ENCODE measurements at places on chromosomes 2 and 18.

- no peak for DNase-seq
These were observed 21.2 kb downstream of the FOSL2 start for GRCh38 chr2:28413899-28414295.

DNA sequence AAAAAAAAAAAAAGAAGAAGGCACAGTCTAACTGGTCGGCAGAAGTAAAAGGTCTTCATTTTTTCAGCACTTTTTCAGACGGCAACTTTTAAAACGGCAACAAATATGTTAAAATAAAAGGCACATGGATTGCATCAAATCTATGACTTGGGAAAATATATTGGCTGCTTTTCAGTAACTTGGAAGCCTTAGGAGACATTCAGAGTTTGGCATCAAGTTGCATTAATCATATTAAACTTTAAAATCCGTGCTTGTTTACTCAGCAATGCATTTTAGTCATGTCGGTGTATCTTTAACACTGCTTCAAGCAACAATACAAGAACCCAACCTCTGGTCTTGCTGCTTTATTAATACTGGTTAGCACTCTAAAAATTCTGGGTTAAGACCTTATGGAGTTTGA is 111.1 kb downstream of the MEP1B start:
- no peak for DNase-seq

- DNase-seq = no peak
These were observed 14.1 kb downstream of the CRIM1 start for GRCh38 chr2:36369716-36370115.

GRCh38 chr2:190468814-190469569 is 60.8 kb downstream of the MFSD6 start:
- DNase-seq = no peak

DNA sequence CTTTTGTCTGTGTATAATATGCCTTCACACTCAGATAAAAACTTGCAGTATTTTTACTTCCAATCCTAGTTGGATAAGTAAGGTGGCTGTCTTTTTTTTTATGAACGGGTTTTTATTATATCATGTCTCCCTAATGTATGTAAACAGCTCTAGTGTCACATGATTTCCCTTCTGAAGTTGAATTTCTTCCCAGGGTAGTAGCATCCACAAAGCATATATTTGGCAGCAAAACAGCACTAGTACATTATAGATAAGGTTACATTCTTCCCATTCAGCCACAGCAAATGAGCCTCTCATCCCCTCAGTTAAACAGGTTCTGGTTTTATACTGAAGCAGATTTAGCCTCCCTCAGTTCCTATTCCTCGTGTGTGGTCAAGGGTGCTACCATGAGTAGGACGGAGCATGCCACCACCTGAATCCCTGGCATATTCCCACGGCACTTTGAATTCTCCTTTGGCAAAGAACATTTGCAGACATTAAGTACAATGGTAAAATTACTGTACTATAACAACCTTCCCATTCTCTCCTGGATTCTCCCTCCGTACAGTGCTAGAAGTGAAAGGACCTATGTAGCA is 15.4 kb upstream of the DTNA start:
- DNase-seq = no peak

DNA sequence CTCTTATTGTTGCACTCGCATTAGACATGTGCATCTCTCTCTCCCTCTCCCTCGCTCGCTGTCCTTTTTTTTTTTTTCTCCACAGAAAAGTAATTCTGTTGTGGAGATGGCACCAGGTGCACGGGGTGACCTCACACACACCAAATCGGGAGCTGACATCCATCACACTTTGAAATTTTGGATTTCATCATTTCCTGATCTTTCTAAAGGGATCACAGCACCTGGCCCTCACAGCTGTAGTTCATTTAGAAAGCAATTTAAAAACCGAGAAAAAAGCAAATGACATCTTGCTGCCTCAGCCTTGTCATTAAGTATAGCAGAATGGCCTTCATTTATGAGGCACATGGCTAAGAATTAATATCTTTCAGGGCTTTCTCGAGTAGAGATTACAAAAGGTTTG is 717.2 kb downstream of the RNF144A start:
- no peak for DNase-seq

- no peak for DNase-seq
These were observed 23.3 kb downstream of the MRO start for GRCh38 chr18:50796495-50796894.

DNA sequence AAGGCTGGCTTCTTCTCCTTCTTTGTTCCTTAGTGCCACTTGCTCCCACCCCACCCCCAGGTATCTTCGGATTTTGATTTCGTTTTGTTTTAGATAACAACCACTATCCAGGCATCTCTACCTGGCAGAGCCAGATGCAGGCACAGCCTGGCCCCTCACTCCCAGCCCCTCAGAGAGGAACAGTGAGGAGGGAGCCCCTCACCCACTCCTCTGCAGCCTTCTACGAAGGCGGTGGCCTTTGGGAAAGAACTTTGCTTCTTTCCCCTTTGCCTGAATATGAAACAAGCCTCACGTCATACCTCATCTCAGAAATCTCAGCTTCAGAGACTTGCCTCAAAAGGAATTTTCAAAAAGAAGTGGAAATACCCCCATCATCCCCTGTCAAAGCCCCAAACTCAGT is 6.3 kb upstream of the CYP26B1 start:
- no peak for DNase-seq

DNA sequence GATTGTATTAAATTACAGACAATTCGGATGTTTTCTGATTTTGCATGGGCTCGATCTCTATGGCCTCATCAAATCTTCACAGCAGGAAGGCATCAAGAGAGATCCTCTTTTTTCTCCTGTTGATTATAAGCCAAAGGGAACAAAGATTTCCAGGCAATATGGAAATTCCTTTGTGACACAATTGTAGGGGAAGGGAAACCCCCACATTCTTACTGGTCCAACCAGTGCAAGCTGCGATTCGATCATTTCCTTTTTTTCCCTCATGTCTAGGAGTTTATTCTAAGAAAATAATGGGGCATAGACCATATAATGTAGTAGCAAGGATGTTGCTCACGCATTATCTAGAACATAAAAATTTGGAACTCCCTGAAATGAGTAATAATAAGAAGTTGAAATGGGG is 87.7 kb downstream of the LYPD6 start:
- DNase-seq = no peak

DNA sequence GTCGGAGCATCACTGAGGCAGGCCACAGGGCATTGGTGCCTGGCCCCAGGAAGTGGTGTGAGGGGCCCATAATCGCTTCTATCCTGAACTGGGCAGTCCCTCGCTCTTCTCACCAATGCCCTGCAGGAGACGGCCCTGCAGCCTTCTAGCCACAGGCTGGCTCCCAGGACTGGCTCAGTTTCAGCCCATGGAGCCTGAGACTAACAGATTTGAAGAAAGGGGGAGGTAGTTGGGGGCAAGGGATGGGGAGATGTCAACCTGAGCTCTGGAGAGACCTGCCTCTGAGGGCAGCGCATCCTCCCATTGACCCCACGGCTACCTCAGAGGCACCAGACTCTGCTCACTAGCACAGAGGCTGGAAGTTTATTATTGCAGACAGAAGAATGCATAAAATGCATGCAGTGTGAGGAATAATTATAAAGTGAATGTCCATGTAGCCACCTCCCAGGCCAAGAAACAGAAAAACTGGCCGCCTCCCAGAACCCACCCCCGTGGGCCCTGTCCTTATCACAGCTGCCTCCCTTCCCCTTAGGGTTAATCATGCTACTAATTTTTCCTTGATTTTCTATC is 1.4 kb downstream of the TOGARAM2 start:
- no peak for DNase-seq

GRCh38 chr2:71503837-71504236 is 50.5 kb downstream of the DYSF start:
- no peak for DNase-seq

DNA sequence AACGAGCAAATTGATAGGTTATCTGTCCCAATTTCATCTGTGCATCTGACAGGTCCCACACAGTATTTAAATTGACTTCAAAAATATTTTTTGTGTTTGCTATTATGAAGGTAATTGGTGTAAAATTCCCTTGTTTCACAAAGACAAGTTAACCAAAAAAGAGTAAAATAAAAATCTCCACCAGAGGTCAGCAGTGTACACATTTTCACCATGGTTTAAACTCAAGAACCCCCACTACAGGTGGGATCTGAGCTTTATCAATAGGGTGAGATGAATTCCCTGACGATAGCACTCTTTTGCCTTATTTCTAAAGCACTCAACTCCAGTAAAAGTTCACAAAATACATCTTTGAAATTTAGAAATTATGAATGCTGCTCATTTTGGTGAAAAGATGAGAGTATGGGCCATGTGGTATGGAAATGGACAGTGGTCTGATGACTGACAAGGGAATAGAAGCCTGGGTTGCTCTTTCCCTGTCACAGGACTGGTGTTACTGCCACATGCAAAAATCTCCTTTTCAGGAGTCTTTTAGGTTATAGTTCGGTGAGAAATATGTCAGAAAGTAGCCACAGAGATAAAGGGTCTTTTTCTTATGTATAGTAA is 68.0 kb downstream of the SERPINB8 start:
- no peak for DNase-seq

- DNase-seq = no peak
These were observed 182.8 kb downstream of the ZBTB7C start for GRCh38 chr18:48226401-48226800.

DNA sequence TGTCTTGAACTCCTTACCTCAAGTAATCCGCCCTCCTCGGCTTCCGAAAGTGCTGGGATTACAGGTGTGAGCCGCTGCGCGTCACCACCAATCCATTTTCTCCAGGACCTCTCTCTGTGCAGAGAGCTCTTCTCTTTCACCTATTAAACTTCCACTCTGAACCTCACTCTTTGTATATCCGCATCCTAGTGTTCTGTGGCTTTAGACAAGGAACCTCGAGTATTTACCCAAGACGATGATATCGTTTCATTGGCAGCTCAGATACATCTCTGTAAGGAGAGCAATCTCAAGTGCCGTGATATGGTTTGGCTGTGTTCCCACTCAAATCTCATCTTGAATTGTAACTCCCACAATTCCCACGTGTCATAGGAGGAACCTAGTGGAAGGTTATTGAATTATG is 15.1 kb upstream of the WDR33 start:
- no peak for DNase-seq

DNA sequence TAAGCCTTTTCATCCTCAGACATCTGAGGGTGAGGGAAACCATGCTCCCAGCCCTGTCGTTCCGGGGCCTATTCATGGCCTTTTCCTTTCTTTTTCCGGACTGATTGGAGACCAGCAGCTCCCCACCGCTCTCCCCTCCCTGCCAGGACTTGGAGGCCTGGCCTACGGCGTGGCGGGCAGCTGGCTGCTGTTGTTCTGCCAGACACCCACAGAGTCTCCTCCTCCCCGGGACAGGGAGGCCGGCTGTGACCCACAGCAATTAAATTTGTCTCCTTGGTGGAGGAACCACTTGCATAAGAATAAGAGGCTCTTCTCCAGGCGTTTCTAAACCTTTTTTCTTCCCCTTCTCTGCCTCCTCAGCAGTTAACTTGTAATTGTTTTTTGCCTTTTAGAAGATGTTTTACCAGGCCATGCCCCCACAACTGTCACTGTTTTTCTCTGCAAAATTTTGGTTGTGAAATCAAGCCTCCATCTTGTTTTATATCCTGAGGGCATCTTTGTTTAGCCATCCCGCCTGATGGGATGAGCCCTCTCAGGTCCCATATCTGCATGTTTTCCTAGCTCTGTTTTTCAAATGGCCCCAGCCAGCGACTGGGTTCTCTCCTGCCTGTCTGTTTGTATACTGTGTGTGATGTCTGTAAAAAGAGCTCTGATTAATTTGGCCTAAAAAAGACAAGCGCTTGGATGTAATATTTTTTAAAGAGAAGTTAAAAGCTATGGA is 1060.0 kb upstream of the DDX18 start:
- no peak for DNase-seq

DNA sequence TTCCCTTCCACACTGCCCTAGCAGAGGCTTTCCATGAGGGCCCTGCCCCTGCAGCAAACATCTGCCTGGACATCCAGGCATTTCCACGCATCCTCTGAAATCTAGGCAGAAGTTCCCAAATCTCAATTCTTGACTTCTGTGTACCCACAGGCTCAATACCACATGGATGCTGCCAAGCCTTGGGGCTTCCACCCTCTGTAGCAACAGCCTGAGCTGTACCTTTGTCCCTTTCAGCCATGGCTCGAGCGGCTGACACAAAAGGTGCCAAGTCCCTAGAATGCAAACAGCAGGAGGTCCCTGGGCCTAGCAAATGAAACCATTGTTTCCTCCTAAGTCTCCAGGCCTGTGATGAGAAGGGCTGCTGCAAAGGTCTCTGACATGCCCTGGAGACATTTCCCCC is 744.5 kb upstream of the LINC00305 start:
- no peak for DNase-seq

- no peak for DNase-seq
These were observed 95.1 kb downstream of the CRIM1 start for GRCh38 chr2:36450466-36451196.

GRCh38 chr2:33617401-33617800 is 18.3 kb upstream of the FAM98A start:
- no peak for DNase-seq

- no peak for DNase-seq
These were observed 4.3 kb downstream of the SLC39A6 start for GRCh38 chr18:36124841-36125240.

- no peak for DNase-seq
These were observed 48.2 kb downstream of the ARL4C start for GRCh38 chr2:234448506-234449184.

GRCh38 chr2:73259704-73260337 is 24.5 kb downstream of the FBXO41 start:
- DNase-seq = no peak

- peak; percentile 28 for DNase-seq
These were observed 69.9 kb downstream of the ODC1 start for GRCh38 chr2:10378189-10378588.

DNA sequence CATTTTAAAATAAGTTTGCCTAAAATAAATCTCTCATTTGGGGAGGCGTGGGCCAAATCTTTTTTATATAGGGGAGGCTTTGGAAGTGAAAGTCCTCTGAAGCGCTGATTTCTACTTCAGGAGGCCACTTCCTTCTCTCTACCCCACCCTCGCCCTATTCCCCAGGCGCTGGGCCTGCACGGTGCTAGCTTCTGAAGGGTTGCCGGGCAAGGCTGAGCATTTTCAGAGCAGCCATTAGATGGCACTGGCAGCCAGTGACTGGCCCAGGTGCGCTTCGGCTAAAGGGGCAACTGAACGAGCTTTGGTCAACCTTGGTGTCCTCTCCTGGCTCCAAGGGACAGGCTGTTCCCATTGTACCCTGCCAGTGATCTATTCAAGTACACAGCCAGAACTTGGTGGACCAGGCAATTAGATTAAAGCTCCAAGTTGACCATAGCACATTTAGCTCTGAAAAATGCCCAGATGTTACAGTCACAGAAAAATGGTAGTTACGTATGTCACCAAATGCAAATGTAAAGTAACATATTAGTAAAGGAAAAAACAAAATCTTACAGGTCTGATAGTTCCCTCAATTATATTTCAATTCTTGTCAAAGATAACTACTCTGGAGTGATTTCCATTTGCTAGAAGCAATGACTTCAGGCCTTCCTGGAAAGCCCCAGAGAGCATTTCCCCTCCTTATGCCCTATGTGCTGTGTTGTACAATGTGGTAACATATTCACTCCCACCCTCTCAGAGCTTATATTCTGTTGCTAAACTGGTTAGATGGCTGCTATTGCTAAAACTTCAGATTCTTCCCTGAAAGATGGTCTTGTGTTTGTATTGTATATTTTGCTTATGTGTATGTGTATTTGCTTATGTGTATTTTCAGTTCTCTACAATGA is 2.1 kb downstream of the POMC start:
- DNase-seq = peak; percentile 24
